ENCODE measurements at places on chromosomes 1 and 21.

- DNase-seq, result no peak
These were observed 575.6 kb downstream of the SMYD3 start for GRCh38 chr1:245931450-245931849.

DNA sequence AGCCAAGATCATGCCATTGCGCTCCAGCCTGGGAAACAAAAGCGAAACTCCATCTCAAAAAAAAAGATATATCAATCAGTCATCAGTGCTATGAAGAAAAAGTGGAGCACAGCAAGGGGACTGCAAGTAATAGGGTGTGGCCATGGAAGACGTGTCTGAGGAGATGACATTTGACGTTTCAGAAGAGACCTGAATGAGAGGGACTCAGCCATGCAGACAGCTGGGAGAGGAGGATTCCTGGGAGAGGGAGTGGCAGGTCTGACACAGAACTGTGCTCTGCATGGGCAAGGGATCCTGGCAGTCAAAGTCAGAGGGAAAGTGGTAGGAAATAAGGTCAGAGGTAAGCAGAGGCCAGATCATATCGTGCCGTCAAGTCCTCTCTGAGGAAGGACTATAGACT, 3.3 kb downstream of the LAX1 start:
- no peak for DNase-seq

GRCh38 chr21:41086569-41086968, 81.4 kb upstream of the BACE2 start:
- DNase-seq, result no peak

GRCh38 chr1:21763236-21763635, 19.7 kb downstream of the USP48 start:
- no peak for DNase-seq

DNA sequence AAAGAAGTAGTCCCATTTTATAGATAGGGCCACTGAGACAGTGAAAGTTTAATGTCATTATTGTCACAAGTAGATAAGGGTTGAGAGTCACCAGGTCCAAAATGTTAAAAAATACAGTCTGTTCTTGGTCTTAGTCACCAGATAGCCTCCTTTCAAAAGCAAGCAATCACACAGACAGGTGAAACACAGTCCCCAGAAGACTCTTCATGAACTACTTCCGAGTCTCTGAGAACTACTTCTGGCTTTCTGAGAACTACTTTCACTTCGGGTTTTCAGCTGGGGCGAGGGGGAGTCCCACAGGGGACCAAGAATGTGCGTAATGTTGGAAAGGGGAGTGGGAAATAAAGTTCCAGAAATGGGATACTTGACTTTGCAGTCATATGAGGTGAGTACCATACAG, 143.2 kb downstream of the HHIPL2 start:
- no peak for DNase-seq

- DNase-seq, result no peak
These were observed 624 bp downstream of the RIPK4 start for GRCh38 chr21:41765973-41766882.

GRCh38 chr1:168767894-168768584, 39.0 kb upstream of the DPT start:
- no peak for DNase-seq

- DNase-seq, result no peak
These were observed 104.8 kb upstream of the COG2 start for GRCh38 chr1:230537456-230537855.

GRCh38 chr21:38300141-38300578, 43.4 kb downstream of the KCNJ15 start:
- no peak for DNase-seq

- no peak for DNase-seq
These were observed 88.2 kb downstream of the PSMG1 start for GRCh38 chr21:39094847-39095579.

DNA sequence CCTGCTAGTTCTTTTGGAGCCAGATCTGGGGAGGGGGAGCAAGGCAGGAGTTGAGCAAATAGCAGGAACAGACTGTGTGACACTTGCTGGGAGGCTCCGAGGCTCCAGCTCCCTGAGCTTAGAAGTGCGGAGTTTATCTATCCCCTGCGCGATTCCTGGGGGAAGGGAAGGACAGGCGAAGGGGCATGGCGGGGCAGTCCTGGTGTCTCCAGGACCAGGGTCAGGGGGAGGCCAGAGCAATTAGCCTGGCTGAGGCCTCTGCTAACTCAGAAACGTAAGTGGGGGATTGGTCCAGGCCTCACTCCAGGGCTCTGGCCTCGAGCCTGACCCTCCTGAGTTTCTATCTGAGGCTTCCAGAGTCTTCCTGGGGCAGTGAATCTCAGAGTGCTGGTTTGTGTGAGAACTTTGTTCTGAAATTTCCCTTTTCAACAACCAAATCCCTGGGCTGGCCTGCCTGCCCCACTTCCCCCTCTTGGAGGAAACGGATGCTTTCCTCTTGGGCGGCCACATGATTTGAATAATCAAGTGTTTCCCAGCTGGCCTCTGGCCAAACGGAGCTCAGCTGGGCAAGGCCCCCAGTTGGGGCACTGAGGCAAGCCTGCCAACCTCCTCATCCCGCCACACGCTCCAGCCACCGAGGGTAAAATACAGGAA, 15.6 kb downstream of the ALPL start:
- DNase-seq, result no peak

- DNase-seq, result no peak
These were observed 145.5 kb downstream of the IGSF21 start for GRCh38 chr1:18253093-18253492.

- no peak for DNase-seq
These were observed 34.6 kb downstream of the CFAP57 start for GRCh38 chr1:43206600-43207228.

- no peak for DNase-seq
These were observed 45.2 kb upstream of the PSEN2 start for GRCh38 chr1:226825037-226825745.

DNA sequence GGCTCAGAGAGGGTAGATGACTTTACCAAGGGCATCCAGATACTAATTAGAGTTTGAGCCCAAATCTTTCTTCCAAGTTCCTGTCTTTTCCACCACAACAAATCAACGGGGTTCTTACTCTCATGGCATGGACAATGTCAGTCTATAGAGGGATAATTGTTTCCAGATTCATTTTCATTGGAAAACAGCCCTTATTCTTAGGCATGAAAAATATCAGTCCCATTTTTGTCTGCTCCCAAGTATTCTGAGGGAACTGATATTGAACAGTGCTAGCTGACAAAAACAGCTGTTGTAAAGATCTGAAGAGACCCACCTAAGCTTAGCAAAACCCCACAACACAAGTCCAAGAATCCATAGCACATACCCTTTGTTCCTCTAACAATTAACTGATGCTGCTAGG, 349.1 kb upstream of the BEND5 start:
- DNase-seq, result no peak

DNA sequence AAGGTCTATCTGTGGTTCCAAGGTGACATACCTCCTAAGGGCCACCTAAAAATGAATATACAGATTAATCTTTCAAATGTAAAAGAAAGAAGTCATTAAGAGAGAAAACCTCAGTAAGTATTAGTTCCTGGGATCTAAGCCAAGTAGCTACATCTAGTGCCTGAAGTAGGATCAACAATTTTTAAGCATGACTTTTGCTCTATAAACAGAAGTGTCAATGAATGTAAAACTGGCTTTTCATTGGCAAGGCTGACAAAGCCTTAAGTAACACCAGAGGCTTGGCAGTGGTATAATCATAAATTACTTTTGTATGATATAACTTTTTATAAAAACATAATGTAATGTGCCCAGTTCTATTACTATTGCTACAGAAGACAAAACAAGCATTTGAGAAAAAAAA, 12.2 kb upstream of the ACADM start:
- no peak for DNase-seq

GRCh38 chr1:63679076-63679475, 85.9 kb downstream of the PGM1 start:
- DNase-seq, result no peak

DNA sequence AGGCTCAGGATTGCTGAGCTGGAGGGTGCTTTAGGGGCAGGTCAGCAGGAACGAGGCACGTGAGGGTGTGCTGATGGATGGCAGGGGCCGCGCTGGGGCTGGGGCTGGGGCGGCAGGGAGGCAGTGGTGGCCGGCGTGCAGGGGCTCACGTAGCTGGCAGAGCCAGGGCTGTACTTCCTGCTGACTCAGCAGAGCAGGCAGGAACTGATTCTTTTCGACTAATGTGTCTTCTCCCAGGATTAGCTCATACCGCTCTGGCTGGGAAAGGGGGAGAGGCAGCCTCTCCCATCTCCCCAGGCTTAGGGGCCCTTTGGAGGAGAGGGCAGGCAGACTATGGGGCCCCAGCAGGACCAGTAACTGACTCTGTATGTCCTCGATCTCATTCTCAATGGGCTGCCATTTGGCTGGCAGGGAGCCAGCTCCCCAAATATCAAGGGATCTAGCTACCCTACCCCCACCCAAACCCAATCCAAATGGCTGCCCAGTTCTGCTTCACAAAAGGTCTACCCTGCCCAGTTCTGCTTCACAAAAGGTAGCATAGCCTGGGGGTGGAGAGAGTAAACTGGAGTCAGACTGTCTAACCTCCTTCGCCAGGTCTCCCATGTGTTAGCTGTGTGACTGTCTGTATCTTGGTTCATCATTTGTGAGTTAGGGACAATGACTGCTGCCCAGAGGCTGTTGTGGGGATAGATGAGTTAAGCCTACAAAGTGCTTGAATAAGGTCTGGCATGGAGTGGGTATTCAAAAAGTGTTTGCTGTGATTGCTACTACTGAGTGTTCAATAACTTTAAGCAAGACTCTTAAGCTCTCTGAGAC, 100.1 kb upstream of the SLC2A1 start:
- no peak for DNase-seq

DNA sequence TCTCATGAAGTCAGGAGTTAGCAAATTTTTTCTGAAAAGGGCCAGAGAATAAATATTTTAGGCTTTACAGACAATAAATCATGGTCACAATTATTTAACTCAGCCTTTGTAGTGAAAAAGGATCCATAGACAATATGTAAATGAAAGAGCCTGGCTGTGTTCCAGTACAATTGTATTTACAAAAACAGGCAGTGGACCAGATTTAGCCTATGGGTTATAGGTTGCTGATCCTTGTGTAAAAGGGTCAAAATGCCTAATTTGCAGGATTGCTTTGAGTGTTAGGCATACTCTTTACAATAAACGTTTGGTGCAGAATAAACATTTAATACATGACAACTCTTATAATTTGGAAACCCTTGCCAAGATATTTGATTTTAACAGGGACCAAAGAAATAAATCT, 6.5 kb downstream of the SLAMF7 start:
- DNase-seq, result no peak
